ENCODE measurements at places on chromosomes 13 and 19.

DNA sequence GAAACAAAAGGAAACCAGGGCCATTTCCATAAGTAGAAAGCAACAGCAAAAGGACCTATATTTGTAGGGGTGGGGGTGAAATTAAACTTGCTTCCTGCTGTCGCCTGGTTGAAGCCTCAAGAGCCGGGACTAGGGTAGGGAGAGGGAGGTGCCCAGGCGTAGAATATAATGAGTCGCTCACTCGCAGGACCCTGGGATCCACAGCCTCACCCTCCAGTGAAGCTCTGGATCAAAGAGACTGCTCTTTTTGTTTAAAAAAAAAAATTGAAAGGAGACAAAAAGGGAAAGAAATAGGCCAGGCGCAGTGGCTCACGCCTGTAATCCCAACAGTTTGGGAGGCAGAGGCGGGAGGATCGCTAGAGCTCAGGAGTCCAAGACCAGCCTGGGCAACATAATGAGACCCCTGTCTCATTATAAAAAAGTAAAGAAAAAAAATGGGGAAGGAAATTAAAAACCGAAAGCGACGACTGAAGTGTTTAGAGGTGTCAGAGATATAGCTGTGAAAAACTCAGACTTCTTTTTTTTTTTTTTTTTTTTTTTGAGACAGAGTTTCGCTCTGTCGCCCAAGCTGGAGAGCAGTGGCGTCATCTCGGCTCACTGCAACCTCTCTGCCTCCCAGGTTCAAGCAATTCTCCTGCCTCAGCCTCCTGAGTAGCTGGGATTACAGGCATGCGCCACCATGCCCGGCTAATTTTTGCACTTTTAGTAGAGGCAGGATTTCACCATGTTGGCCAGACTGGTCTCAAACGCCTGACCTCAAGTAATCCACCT is 10.9 kb upstream of the ADGRE5 start:
- no peak for DNase-seq

- no peak for DNase-seq
Measured at GRCh38 chr13:47646298-47646697, 354.8 kb downstream of the SUCLA2 start.

DNA sequence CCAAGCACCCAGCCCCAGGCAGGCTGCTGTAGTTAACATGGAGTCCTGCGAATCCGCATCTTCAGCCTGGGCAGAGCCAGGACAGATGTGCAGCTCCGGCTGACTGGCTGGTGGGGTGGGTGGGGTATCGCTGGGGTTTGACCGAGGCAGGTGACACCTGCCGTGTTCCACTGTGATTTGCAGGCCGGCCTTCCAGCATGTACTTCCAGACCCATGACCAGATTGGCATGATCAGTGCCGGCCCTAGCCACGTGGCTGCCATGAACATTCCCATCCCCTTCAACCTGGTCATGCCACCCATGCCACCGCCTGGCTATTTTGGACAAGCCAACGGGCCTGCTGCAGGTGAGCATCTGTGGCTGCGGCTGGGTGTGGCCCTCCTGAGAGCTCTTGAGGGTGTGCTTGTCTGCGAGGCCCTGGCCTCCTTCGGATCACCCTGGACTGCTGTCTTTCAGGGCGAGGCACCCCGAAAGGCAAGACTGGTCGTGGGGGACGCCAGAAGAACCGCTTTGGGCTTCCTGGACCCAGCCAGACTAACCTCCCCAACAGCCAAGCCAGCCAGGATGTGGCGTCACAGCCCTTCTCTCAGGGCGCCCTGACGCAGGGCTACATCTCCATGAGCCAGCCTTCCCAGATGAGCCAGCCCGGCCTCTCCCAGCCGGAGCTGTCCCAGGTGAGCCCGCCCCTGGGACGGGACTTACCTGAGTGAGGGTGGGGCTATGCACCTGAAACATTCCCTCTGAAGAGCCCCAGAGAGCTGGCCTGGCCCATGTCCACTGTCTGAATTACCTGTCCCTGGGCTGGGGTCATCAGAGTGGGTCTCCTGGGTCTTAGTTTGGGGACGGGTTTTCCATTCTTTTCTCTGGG is 30.6 kb downstream of the CERS1 start:
- no peak for DNase-seq

- no peak for DNase-seq
Measured at GRCh38 chr13:113931841-113932459, 41.9 kb downstream of the C13orf46 start.
